B cell (primary cell): ENCODE measurements at places on chromosomes 2 and 18.
A peak's percentile ranks its signal among the peaks of the same experiment; 100 is the strongest.

GRCh38 chr2:165017966-165018596, 62.8 kb upstream of the SLC38A11 start:
- DNase-seq = no peak

DNA sequence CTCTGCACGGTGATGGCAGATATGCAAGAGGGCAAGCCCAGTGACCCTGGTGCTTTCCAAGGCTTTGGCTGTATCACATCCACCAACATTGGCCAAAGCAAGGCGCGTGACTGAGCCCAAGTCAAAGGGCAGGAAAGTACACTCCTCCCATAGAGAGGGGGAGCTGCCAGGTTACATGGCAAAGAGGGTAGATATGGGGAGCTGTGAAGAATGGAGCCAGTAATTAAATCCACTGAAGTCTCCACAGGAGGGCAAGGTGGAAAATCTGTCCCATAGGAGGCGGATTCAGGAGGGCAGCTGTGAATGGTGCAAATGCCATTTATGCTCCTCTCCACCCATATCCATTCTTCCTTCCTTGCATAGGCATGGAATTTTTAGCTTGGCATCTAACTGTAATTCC, 44.6 kb upstream of the THOC1 start:
- DNase-seq = no peak

DNA sequence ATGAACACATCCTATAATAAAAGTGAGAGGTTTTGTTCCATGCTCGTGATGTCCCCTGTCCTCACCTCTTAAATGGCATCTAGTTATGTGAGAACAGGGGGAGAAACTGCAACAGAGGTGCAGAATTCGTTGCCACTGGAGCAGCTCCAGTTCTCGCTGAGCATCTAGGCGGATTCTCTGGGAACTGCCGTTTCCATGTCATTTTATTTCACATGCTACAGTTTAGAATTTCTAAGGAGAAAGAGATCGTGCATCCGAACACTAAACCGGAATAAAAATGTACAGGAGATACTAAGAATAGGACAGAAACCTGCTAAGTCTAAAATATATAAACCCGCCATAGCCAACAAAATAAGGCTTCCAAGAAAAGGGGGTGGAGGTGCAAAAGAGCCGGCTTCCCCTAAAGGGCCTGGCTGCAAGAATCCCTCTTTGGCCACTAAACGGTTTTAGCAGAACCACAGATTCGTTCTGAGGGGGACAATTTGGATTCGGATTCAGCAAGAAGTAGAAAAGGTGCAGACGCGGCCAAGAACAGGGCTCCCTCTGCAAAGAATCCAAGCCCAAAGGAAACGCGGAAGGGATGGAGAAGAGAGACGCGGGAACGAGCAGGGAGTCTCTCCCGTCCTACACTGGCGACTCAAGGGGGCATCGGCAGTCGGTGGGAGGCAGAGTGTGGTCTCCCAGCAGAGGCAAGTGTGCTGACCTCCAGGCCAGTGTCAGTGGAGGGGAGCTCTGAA, 1.3 kb downstream of the TMEM163 start:
- no peak for DNase-seq

DNA sequence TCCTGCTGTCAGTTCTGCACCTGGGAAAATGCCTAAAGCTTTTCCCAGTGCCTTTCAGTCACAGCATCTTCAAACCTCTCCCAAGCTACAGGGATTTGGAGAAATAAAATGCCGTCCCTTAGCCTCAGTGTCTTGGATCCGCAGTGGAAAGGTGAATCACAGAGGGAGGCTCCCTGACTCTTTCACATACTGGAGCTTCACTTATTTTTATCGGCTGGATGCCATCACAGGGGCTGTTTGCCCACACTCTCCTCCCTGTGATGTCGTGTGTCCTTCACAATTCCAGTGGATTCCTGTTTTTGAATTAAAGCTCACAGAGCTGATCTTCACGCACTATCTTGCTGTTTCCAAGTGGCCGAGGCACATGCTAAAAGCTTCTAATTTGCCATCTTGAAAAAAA, 1303.1 kb upstream of the DDX18 start:
- no peak for DNase-seq

DNA sequence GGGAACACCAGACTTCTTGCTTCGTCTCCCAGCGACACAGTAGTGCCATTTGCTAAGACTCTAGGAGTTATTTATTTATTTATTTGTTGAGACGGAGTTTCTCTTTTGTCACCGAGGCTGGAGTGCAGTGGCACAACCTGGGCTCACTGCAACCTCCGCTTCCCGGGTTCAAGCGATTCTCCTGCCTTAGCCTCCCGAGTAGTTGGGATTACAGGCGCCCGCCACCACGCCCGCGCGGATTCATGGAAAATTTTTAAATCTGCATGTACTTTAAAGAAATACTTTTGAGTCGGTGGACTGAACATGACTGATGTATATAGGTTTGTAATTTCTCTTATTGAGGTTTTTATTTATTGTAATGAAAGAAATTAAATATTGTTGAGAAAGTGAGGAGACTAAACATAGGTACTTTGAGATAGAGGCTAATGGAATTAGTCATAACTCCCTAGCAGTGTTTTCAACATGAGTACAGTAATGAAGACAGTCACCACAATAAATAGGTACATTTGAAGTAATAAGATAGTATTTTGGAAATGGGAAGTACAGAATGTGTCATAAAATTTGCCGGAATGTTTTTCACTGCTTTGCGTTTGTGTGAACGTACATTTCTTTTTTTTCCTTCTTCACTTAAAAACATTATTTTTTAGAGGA, 983 bp downstream of the MTX2 start:
- DNase-seq = peak; percentile 7

DNA sequence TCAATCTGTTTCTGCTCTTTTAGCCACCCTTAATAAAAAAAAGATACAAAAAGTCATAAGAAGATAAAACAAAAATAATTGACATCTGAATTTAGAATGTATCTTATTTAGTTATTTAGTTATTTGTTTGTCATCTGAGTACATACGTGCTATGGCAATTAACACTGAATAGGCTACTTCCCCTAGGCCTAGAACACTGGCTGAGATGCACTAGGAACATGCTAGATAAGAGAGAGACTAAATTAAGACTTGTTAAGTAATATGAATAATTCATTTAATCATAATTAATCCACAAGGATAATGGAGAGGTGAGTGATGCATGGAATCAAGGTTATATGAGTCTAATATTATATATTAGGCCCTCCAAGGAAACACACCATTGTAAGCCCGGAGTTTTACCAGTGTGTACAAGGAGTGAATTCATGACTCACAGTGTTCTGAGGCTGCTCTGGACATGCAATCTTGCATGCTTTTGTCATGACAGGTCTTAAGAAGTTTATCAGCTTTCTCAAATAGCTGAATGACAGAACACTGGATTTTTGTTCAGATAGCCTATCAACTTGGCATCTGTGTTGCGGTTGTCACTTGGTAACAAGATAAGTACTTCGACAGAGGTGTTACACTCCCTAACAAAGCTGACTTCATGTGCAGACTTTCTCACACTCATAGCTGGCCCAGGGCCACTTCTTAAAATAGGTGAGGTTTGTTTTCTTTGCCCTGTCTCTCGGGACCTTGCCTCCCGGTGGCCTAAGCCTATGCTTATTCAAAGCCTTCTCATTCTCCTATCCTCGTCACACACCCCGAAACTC, 5.0 kb upstream of the SERPINB2 start:
- no peak for DNase-seq

GRCh38 chr2:135052997-135053474, 944 bp downstream of the RAB3GAP1 start:
- peak; percentile 15 for DNase-seq

GRCh38 chr18:34847408-34847807, 137.3 kb downstream of the DTNA start:
- DNase-seq = no peak

- peak; percentile 45 for DNase-seq
These were observed 1.3 kb downstream of the FMNL2 start for GRCh38 chr2:152336119-152336853.

- no peak for DNase-seq
These were observed 3.2 kb downstream of the EPAS1 start for GRCh38 chr2:46300406-46300832.

GRCh38 chr2:237742191-237742590, 56.4 kb upstream of the RBM44 start:
- DNase-seq = no peak

GRCh38 chr2:1709946-1710560, 34.3 kb downstream of the PXDN start:
- DNase-seq = no peak

DNA sequence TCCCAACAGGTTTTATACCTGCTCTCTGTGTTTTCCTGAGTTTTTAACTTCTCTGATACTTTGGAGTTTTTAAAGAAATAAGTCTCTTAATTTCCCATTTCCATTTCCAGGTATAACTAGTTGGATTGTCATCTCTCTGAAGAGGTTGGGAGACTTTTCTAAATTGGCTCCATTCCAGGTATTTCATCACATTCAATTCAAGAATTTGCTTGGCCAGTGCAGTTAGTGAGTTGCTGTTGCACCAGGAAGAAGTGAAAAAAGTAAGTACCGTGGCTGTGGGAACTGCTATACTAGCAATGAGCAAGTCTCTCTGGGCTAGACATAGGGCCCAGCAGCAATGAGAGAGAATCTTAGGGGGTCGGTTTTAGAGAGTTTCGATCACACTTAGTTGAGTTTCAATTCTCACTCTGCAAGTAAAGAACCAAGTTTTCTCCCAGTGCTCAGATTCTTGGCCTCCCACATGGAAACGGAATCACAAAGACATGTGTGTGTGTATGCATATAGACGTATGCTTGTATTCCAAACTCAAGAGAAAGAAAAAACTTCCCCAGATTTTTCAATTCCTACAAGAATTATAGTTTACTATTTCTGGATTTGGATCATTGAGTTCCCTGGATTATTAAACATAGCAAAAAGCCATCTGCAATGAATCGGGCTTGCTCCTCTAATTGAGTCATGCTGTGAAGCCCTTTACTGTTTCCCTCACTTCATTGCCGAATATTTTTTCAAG, 894.4 kb downstream of the BCL11A start:
- DNase-seq = no peak

DNA sequence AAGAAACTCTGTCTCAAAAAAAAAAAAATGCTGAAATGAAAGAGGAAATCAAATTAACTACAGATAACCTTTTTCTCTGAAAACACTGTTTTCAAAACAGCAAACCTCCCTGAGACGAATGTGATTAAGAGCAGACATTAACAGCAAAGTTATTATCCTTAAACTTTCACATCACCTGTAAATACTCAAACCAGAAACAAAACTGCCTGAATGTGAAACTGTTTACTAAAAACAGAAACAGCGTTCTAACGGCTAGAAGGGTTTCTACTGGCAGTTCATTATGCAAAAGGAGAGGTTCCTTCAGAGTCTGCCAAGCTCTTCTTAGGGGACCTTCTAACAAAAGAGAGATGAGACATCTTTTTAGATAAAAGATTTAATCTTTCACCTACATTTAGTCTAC, 45.9 kb downstream of the PNO1 start:
- peak; percentile 48 for DNase-seq

DNA sequence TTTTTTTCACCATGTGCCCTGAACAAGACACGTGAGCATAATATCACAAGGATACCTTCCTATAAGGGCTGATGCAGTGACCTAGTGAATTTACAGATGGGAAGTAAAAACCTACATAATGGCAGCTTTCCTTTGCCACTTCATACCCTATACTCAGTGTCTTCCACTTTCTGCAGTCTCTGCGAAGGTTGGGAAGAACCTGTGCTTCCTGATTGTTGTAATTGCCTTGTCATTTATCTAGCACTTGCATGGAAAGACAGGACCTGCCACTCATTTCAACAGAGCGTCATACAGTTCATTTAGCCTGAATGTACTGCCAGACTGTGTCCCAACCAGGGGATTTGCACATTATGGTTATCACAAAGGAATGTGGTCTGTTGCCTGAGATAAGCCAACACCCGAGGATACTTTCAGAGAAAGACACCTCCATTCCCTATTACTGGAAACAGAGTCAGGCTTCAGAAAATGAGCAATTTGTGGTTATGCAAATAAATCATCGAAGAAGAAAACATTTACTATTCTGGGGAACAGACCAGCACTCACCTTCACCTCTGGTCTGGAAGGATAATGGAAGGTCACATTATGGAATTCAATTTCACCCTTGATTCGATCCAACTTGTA, 55.0 kb downstream of the ABCB11 start:
- no peak for DNase-seq

GRCh38 chr2:128145651-128146050, 54.7 kb downstream of the UGGT1 start:
- DNase-seq = no peak

GRCh38 chr2:21431078-21431477, 307.3 kb downstream of the TDRD15 start:
- DNase-seq = no peak

- no peak for DNase-seq
These were observed 663.6 kb downstream of the NRXN1 start for GRCh38 chr2:50368361-50368760.

- no peak for DNase-seq
These were observed 11.6 kb downstream of the AFF3 start for GRCh38 chr2:100130595-100131391.

DNA sequence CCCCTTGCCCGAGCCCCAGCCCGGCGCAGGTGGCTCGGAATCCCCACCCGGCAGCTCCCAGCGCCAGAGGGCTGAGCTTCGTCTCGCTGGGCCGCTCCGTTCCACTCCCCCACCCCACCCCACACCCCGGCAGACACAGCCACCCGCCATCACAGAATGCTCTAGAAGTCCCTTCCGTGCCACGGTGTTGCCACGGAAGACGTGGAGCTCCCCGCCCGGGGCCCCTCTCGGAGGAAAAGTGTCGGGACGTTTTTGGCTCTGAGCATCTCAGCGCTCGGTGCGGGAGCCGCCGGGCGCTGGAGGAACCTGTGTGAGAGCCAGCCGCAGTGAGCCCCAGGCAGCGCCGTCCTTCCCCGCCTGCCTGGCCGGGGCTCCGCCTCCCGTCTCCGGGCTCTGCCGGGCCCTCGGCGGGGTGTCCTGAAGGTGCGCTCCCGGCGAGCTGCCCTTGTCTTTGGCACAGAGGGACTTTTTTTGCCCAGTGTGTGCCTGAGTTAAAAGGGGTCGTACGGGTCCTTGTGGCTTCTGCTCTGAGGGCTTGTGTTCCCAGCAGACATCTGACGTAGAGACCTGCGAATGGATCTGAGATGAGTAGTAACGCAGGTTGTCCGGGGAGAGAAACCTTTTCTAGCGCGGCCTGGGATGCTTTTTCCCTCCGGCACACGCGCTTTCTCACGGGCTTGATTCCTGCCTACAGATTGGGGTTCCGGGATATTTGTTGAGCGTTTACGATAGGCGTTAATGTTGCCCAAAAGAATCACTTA, 1.8 kb downstream of the ZCCHC2 start:
- DNase-seq = peak; percentile 80

GRCh38 chr2:11305958-11306357, 38.5 kb downstream of the ROCK2 start:
- DNase-seq = no peak

- DNase-seq = no peak
These were observed 120.0 kb downstream of the AQP4 start for GRCh38 chr18:26745288-26746181.
